SK-MEL-5 (cell line): ENCODE measurements at places on chromosomes 1 and 21.

DNA sequence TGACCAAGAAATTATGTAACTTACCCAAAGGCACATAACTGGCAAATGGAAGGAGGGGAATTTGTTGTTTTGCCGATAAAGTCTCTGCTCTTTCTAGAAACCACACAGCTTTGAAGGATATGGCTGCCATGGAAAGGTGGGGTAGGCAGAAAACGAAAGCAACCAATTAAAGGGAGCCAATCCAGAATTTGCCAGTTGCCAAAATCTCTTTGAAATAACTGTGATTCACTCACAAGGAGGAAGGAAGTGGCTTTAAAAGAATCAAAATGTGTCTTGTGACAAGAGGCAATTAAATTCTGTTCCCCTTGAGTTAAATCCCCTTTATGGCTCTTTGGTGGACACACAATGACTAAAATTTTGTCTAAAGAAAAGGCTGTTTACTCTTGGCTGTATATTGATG is 61.2 kb upstream of the CCDC190 start:
- DNase-seq = no peak

GRCh38 chr1:157133426-157133825 is 4.8 kb downstream of the ETV3 start:
- no peak for DNase-seq

DNA sequence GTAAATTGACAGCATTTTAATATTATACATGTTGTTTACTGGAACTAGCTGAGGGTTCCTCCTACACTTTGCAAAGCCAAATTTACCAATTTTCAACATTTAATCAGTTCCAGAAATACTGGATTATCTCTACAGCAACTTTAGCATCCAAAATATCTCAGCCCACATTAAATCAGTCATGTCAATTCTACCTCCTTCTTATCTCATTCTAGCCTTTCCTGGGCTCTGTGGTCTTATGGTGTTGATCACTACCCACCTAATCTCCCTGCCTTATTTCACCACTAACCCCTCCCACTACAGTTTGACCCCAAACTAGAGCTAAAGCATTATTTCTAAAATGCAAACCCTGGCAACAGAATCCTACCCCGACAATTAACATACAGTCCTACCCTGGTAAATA is 3.3 kb downstream of the OMA1 start:
- no peak for DNase-seq

- no peak for DNase-seq
Measured at GRCh38 chr21:43904331-43904781, 39.3 kb downstream of the AGPAT3 start.

DNA sequence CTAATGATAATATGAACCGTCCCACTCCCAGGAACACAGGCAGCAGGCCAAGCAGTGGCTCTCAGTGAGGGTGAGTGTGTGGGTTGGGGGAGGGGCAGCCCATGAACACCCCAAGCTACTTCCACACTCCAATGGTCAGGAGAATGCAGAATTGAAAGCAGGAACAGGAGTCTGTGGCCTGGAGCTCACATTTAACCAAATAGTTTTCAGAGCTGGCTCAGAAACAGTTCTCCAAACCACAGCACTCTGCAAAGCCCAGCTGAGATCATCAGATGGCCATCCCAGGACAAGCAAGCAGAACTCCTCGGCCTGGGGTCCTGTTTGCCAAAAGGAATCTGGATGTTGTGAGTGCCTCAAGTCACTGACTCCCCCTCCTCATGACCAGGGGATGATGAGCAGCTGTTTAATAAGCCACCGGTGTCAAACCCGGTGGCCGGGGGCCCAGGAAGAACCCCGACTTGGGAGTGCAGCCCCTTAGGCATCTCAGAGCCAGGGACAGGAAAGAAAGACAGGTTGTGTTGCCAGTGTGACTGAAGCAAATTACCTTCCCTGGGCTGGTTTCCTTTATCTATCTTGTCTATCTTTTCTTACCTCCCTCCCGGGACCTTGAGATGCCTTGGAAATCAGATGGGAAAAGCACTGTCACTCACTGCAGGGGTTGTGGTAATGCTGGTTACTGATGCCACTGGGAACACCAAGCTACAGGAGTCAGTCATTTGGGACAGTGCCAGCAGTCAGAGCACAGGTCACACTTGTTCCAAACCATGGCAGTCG is 20.4 kb downstream of the DEGS1 start:
- no peak for DNase-seq

DNA sequence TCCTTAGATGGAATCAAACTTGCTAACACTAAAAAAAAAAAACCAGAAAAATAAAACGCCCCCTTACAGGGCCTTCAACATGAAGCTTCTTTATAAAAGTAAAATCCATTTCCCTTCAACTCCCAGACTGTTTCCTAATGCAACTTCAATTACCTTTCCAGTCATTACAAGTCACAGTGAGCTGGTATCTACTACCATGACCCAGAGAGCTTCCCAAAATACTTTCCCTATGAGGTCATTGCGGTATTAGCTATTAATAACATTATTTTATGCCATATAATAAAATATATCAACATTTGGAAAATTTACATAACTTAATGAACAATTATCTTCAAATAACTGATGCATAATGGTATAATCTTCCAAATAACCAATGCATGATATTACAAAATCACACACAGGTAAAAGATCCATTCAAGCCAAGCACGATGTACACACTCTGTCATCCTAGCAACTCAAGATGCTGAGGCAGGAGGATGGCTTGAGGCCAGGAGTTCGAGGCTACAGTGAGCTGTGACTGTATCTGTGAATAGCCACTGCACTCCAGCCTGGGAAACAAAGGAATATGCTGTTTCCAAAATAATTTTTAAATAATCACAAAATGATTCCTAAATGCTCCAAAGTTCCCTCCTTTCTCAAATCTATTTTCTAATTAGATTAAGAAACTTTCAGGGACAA is 24.1 kb downstream of the EIF4G3 start:
- DNase-seq = no peak
